Breast epithelium (tissue), 4 donors: ENCODE measurements at places on chromosomes 6 and 20. TPM values are rescaled to one million over a fixed set of nuclear protein-coding genes. Genes with fewer than 3 reads are reported as not detected.

DNA sequence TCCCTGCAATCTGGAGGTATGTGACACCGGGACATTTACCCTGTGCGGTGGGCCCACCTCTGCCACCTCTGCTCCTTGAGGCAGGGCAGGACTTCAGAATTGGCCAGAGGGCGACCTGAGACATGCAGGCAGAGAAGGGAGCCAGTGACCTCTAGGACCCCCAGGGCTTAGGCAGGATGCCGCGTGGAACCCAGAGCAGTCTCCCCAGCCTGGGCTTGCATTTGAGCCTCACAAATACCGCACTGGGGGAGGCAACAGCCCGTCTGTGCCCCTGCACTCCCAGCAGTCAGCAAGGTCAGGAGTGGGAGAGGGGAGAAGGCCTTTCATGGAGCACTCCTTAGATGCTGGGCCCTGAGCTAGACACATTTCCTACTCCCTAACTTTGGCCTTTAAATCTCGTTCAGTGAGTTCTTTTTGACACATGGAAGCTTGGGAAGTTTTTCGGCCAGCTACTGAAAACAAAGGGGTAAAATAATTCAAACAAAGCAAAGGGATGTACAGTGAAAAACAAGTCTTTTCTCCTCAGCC, 41.7 kb downstream of the C20orf203 start:
- H3K4me1 ChIP-seq = peaks cover 4% of the 10 kb centered on the region
- no peak for DNase-seq
- no peak overlapping the region for H3K4me3 ChIP-seq
- H3K36me3 ChIP-seq = no peaks in the 10 kb centered on the region
- H3K27ac ChIP-seq = no peak overlapping the region
- no peaks in the 10 kb centered on the region for H3K27me3 ChIP-seq

DNA sequence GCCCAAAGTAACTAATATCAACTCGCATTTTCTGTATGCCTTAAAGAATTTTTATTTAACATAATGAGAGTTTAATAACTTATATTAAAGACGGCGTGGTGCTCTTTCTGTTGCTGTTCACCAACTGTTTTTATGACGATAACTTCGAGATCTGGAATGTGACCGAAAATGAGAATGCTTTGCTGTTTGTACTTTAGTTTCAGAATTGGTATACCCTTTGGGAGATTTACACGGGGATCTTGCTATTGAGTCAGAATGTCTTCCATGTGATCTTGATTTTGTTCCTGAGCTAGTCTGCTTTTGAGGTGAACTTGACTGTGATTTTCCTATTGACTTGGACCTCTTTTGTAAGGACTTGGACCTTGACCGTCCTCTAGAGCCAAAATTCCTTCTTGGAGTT, 17.9 kb downstream of the PNRC1 start:
- H3K4me3 ChIP-seq = no peak overlapping the region
- H3K36me3 ChIP-seq = no peaks in the 10 kb centered on the region
- no peaks in the 10 kb centered on the region for H3K4me1 ChIP-seq
- no peak overlapping the region for H3K27ac ChIP-seq
- no peaks in the 10 kb centered on the region for H3K27me3 ChIP-seq

- no peaks in the 10 kb centered on the region for H3K27me3 ChIP-seq
- H3K27ac ChIP-seq = no peak overlapping the region
- no peak for DNase-seq
These were observed 11.0 kb upstream of the TCP11 start for GRCh38 chr6:35152067-35152707.

The C6orf58 gene
- total RNA-seq = 0.44 TPM

- H3K4me3 ChIP-seq = no peak overlapping the region
- no peaks in the 10 kb centered on the region for H3K36me3 ChIP-seq
- no peaks in the 10 kb centered on the region for H3K4me1 ChIP-seq
- no peak overlapping the region for H3K27ac ChIP-seq
These were observed 14.0 kb downstream of the DEFB110 start for GRCh38 chr6:50007819-50008218.

The OR2J2 gene
- total RNA-seq = not detected

The LCA5 gene
- 8.0 TPM for total RNA-seq

DNA sequence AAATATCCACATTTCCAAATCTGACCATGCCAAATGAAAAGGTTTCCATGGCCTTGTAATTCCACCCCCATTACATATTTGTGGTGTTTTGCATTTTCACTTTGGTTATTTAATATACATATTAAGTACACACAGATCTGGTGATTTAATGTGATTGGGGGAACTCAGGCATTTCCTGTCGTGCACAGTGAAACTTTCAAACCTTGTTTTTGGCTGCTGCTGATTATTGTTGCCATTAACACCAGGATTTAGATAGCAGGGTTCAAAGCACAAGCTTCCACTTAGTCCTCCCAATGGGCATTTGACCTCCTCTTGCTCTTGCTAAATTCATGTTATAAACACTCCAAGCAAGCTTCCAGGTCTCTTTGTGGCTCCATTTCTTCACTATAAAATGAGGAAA, 166.5 kb downstream of the SOBP start:
- no peaks in the 10 kb centered on the region for H3K27me3 ChIP-seq
- H3K27ac ChIP-seq = no peak overlapping the region
- no peaks in the 10 kb centered on the region for H3K4me1 ChIP-seq
- H3K4me3 ChIP-seq = no peak overlapping the region

GRCh38 chr6:67680297-67680932, 954.7 kb upstream of the ADGRB3 start:
- no peak overlapping the region for H3K4me3 ChIP-seq
- DNase-seq = no peak
- no peaks in the 10 kb centered on the region for H3K27me3 ChIP-seq
- no peaks in the 10 kb centered on the region for H3K36me3 ChIP-seq

- no peak overlapping the region for H3K4me3 ChIP-seq
- H3K27me3 ChIP-seq = no peaks in the 10 kb centered on the region
- no peak overlapping the region for H3K27ac ChIP-seq
- H3K36me3 ChIP-seq = no peaks in the 10 kb centered on the region
- no peak for DNase-seq
- no peaks in the 10 kb centered on the region for H3K4me1 ChIP-seq
These were observed 131.8 kb upstream of the JARID2 start for GRCh38 chr6:15114061-15114460.

DNA sequence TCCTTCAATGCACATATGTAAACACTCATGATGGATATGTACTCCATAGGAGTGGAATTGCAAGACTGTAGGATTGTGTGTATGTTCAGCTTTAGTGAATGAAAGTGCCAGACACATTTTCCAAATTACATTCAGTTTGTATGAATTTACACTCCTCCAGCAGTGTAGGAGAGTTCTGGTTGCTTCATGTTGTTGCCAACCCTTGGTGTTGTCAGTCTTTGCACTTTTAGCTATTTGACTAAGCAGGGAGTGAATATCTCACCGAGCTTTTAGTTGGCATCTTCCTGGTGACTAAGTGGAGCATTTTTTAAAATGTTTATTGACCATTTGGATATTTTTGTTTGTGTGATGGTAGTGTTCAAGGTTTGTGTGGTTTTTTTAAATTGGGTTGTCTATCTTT, 23.9 kb downstream of the NKX2-4 start:
- no peak overlapping the region for H3K4me3 ChIP-seq
- peaks cover 3% of the 10 kb centered on the region for H3K4me1 ChIP-seq
- no peak overlapping the region for H3K27ac ChIP-seq
- no peak for DNase-seq

The PRDM13 gene
- total RNA-seq = not detected

The VPS52 gene
- 55.6 TPM for total RNA-seq

The SLC25A27 gene
- 81.7 TPM for total RNA-seq

DNA sequence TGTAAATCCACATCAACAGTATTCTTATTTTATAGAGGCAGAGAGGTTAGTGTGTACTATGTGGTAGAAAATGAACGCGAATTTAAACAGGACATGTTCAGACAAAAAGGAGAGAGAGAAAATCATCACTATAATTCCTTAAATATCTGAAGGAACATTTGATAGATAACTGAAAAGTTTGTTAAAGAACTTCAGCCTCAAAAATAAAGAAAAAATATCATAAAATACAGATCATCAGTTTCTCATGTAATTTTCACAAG, 169.2 kb downstream of the PTPRK start:
- DNase-seq = no peak
- no peaks in the 10 kb centered on the region for H3K4me1 ChIP-seq
- H3K27ac ChIP-seq = no peak overlapping the region
- no peaks in the 10 kb centered on the region for H3K36me3 ChIP-seq
- no peak overlapping the region for H3K4me3 ChIP-seq

GRCh38 chr6:170438402-170438753, 114.7 kb downstream of the PSMB1 start:
- H3K27ac ChIP-seq = no peak overlapping the region
- peak overlapping the region; percentile 28 for H3K4me3 ChIP-seq
- no peaks in the 10 kb centered on the region for H3K36me3 ChIP-seq
- H3K4me1 ChIP-seq = no peaks in the 10 kb centered on the region
- no peaks in the 10 kb centered on the region for H3K27me3 ChIP-seq
- DNase-seq = no peak

DNA sequence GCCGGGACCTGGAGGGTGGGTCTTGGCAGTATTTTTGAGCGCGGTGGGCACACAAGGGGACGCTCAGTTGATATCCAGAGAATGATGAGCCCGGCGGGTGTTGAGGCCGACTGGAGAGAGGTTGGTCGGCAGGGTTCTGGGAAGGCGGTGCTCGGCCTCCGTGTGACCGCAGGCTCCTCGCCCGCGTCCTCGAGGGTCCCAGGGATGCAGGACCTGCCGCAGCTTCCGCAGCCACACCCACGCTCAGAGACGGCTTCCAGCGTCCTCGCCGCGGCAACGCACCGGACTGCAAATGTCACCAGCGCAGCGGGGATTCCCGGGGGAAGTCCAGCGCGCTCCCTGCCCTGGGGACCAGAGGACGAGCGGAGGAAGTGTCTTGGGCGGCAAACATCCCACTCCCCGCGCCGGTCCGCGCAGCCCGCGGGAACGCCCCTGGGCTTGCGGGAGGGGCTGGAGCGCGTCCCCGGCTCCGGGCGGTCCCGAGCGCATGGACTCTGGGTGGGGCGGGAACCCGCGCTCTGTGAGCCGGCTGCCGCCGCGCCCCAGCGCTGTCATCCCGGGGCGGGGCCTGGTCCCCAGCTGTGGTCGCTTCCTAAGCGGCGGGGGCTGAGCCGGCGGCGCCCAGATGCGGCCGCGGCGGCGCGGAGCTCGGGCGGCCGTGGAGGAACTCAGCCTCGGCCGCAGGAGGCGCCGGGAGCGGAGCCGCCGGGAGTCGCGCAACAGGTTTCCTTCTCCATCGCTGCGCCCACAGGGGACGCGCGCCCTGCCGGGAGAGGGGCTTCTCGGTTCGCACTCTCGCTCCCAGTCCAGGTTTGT, at the start of gene STX11:
STX11 (plus strand) TSS at position 624 of the 816 bp plus-strand sequence. CDS start 36,111 bp downstream, outside the sequence.
- H3K27ac ChIP-seq = peak within 1 kb of the TSS; percentile 76
- peak within 1 kb of the TSS; percentile 85 for H3K4me3 ChIP-seq
- no peaks in the 10 kb centered on the region for H3K27me3 ChIP-seq
- no peaks in the 10 kb centered on the region for H3K36me3 ChIP-seq
- DNase-seq = peak; percentile 21
- no peaks in the 10 kb centered on the region for H3K4me1 ChIP-seq

The IRF4 gene
- total RNA-seq = 13.0 TPM

DNA sequence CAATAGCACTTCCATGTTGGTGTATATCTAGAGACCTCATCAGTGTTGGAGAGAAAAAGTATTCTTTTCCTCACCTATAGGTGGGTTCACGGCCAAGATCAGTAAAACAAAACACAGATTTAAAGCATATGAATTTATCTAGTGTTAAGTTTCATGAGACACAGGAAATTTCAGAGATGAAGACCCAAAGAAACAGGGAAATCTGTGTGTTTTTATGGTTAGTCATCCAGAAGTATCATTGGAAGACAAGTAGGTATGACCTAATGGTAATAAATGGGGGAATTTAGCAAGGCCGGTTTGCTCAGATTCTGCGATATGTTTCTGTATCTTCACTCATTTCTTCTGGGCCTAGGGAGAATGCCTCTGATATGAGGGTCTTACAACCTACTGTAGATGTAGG, 419.6 kb upstream of the MARCKS start:
- H3K4me3 ChIP-seq = no peak overlapping the region
- H3K27me3 ChIP-seq = no peaks in the 10 kb centered on the region
- peaks cover 2% of the 10 kb centered on the region for H3K4me1 ChIP-seq
- H3K36me3 ChIP-seq = no peaks in the 10 kb centered on the region

DNA sequence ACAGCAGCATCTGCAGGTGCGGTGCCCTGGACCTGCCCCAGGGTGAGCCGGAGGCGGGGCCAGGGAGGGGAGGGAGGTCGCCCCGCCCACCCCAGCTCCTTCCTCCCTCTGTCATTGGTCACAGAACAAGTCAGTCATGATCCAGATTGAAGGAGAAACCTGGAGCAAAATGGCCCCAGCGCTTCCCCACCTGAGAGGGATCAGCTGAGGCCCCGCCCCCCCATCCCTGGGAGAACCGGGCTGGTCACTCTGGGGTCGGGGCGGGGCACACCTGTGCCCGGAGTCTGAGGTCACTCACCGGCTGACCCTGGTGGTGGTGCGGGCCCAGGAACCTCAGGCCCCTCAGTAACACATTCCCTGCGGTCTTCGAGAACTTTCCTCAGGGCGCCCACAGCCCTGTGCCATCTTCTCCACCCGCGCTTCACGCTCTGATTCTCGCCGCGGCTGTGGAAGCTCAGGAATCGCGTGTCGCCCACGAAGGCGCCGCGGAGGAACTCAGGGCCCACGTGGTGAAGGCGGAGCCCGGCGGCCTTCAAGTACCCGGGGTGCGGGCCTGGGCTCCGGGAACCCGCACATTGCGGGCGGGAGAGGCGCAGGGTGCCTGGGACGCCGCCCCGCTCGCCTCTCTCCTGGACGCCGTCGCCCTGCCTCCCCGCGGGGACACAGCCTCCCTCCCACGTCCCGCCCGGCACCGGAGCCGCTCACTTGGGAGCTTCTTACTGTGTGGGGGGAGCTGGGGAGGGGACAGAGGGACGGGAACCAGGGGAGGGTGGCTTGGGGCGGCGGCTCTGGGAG, 36.4 kb upstream of the HLA-C start:
- H3K27me3 ChIP-seq = no peaks in the 10 kb centered on the region
- no peaks in the 10 kb centered on the region for H3K36me3 ChIP-seq
- H3K4me1 ChIP-seq = no peaks in the 10 kb centered on the region
- DNase-seq = peak; percentile 76
- no peak overlapping the region for H3K27ac ChIP-seq
- H3K4me3 ChIP-seq = peak overlapping the region; percentile 66

- no peaks in the 10 kb centered on the region for H3K4me1 ChIP-seq
- DNase-seq = no peak
- H3K27ac ChIP-seq = no peak overlapping the region
- no peak overlapping the region for H3K4me3 ChIP-seq
- H3K27me3 ChIP-seq = no peaks in the 10 kb centered on the region
These were observed 77.3 kb downstream of the GRM4 start for GRCh38 chr6:34068462-34069044.

DNA sequence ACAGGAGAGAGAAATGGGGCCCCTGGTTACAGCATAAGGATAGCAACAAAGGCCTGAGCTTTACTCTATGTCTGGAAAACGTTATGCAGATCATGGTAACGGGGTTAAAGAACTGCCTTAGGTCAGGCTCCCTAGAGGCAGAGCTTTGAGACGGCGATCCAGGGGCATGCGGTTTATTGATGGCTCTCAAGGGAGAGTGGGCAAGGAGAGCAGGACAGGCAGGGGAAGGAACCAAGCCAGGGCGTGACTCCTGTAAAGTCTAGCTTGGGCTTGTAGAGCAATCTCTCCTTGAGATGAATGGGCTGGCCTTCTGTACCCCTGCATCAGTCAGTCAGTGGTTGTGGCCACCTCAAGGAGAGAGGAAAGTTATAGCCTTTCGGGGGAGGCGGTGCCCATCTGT, 12.5 kb upstream of the FERMT1 start:
- H3K4me1 ChIP-seq = no peaks in the 10 kb centered on the region
- DNase-seq = no peak
- H3K27me3 ChIP-seq = no peaks in the 10 kb centered on the region
